T-helper 1 cell (primary cell): ENCODE measurements at places on chromosomes 7 and 10.

DNA sequence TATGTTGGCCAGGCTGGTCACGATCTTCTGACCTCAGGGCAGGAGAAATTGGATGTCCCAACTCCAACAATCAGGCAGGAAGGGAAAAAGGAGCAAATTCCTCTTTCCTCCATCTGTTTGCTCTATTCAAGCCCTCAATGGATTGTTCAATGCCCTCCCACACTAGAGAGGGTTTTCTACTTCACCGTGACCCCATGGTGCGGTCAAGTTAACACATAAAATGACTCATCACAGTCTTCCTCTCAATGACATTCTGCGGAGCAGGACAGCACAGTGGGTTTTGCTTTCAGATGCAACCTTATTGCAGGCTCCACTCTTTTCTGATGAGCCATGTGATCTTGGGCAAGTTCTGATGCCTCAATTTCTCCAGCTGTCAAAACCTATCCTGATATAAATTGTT, 364.9 kb downstream of the ANKRD30A start:
- DNase-seq = no peak

GRCh38 chr10:90245623-90246022, 544.2 kb downstream of the KIF20B start:
- no peak for DNase-seq

DNA sequence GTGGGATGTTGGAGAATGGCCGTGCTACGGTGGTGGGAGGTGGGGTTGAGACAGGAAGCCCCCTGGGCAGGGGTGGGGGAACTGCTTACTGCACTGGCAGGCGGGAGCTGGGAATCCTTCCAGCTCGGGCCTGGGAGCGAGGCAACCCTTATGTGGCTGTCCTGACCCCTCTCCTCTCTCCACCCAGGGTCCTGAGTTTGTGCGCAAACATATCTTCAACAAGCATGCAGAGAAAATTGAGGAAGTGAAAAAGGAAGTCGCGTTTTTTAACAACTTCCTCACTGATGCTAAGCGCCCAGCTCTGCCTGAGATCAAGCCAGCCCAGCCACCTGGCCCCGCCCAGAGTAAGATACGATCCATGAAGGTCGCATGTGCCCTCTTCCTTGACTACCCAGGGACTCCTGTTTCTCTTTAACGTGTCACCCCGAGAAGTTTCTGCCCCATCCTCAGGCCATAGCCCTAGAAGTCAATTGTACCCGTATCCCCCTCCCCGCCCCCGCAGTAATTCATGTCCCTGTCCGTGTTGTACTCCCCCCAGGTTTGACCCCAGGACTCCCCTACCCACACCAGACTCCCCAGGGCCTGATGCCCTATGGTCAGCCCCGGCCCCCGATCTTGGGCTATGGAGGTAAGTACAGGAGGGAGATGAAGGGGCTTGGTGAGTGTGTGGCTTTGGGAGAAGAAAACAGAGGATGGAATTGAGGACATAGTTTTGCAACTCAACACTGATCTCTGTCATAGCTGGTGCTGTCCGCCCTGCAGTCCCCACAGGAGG, 1.8 kb downstream of the UFSP1 start:
- DNase-seq = peak; percentile 67

DNA sequence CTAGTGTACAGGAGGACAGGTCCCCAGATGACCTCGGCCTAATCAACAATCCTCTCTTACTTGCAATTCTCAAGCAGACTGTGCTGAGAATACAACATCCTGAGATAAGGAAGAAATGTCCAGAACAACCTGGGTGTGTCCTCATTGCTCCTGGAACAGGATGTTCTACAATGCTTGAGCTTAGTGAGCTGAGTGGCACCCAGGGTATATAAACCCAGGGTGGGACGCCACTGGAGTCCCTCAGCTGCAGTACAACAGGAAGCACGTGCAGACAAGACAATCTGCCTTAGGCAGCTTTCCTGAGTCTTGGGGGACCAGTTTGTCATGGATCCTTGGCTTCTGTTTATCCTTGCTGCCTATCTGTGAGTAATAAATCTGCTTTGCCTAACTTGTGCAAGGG, 27.7 kb upstream of the SLC25A13 start:
- no peak for DNase-seq

GRCh38 chr10:17029581-17030271, 99.9 kb downstream of the CUBN start:
- DNase-seq = peak; percentile 42

- no peak for DNase-seq
Measured at GRCh38 chr7:106731187-106731586, 70.2 kb upstream of the CCDC71L start.
